ENCODE measurements at places on chromosomes 6 and 20.

GRCh38 chr20:60659240-60659639, 592.8 kb upstream of the CDH4 start:
- DNase-seq, result no peak

GRCh38 chr6:111522393-111523020, 39.5 kb upstream of the REV3L start:
- DNase-seq, result no peak

DNA sequence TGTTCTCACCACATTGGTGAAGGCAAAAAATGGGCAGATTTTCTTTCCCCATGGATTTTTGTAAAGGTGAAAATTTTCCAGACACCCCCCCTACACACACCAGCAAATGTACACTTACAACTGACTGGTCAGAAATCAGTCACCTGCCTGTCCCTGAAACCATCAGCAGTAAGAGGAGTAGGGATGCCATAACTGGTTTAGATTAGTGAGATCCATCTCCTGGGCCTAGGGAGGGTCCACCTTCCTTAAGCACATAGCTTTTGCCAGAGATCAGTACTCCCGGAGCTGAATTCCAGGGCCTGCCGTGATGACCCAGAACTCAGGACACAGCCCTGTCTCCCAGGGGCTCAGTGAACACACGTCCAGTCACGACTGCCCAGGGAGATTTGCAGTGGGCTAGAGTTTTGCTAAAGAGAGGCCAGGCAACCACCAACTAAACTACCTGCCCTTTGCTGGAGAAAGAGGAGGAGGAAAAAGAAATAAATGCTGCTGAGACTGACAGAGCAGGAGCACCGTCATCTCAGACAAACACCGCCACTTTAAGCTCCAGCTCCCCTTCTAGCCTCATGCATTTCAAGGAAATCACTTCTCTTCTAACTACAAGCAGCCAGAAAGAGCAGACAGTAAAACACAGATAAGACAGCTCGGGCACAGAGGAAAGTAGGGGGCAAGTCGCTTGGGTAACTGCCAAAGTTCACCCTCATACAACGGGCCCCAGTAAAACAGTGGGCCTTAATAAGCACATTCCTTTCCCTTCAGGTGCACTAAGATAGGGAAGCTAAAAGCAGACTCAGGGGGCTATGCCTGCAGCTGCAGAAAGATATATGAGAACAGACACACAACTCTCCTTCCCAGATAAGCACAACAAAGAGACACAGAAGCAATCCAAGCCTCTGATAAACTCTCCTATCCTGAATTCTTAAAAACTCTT, 82.6 kb upstream of the SPTLC3 start:
- DNase-seq, result no peak

DNA sequence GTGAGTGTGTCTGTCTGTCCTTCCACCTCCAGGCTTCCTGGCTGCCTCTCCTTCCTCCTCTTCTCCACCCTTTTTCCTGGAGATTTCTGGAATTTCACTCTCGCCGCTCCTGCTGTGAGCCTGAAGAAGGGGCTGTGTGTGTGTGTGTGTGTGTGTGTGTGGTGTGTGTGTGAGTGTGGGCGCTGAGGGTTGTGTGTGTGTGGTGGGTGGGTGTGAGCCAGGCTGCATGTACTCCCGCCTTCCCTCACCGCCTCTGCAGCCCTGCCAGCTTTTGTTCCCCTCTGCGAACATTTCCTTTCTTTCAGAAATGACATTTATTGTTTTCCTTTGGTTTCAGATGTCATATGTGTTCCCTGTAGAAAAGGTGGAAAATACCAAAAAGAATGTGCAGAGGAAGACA, 76.0 kb downstream of the SRC start:
- no peak for DNase-seq

DNA sequence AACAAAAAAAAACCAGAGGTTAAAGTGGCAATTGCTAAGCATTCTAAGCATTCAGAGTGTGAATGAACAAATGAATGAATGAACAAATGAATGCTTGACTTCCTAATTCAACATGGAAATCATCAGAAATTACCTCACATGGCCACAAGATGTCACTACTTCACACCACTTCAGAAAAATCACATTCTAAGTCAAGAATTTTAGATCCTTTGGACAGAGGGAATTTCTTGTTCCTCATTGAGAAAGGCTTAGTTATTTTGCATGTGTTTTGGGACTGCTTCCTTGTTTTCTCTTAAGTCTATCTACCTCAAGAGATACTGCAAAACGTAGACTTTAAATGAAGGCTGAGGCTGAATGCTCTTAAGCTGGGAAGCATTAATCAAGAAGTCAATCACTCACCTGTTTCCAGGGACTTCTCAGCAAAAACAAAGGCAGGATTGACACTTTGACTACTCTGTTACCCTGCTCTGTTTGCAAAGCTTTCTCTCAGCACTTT, 120.2 kb downstream of the MBOAT1 start:
- no peak for DNase-seq

- DNase-seq, result peak; percentile 85
These were observed 4.4 kb upstream of the RPS21 start for GRCh38 chr20:62382306-62383198.

- DNase-seq, result no peak
These were observed 14.5 kb upstream of the SIRPA start for GRCh38 chr20:1880529-1881239.

GRCh38 chr6:144886682-144887081, 601.5 kb downstream of the UTRN start:
- no peak for DNase-seq

GRCh38 chr6:127924440-127924839, 23.6 kb upstream of the THEMIS start:
- no peak for DNase-seq

GRCh38 chr20:57560554-57561355, at the start of gene PCK1:
PCK1 (plus strand) TSS chr20:57561110; CDS start chr20:57561412, 302 bp downstream.
- DNase-seq, result no peak

DNA sequence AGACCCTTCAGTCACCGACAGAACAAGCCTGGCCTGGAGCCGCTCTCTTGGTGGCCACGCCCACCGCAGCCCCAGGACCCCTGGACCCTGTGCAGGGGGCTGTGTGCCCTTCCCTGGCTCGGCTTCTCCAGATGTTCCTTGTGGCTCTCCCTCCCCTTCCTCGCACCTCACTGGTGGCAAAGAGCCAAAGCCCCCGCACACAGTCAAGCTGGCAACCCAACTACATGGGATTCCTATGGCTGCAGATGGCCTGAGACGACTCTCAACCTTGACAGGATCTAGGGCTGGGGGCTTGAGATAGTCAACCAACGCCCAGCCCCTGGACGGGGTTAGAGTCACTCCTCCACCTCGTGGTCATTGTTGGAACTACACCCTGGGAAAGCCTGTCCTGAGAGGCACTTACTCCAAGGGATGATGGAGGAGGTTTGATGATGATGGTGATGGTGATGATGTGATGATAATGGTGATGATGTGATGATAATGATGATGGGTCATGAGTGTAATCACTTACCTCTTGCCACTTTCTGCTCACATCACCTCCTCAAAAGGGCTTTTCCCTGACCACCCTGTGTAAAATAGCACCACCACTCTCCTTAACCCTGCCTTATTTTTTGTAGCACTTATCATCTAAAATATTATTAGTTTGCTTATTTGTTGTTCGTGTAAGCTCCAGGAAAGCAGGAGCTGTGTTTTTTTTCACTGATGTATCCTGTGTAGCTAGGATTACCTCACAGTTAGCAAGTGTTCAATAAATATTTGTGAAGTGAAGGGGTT, 278.4 kb downstream of the LRFN2 start:
- peak; percentile 68 for DNase-seq

GRCh38 chr20:40675599-40676221, 13.3 kb downstream of the MAFB start:
- DNase-seq, result no peak

DNA sequence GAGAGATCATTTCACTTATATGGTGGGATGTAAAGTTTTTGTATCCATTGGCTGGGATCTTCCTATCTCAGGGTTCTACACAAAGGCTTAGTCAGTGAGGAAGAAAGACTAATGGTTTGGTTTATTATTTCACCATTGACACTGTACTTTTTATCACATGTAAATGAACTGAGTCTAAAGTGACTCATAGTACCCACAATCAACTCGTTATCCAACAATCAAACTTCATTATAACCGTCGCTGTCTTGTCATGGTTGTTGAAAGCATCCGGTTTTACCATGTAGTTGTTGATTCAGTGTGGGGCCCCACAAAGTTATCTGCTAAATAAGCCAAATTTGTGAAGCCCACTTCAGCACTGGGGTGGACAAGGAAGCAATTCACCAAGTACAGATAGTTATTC, 55.8 kb upstream of the MTRF1L start:
- no peak for DNase-seq

- no peak for DNase-seq
These were observed 200.2 kb upstream of the EYA4 start for GRCh38 chr6:133040803-133041419.

DNA sequence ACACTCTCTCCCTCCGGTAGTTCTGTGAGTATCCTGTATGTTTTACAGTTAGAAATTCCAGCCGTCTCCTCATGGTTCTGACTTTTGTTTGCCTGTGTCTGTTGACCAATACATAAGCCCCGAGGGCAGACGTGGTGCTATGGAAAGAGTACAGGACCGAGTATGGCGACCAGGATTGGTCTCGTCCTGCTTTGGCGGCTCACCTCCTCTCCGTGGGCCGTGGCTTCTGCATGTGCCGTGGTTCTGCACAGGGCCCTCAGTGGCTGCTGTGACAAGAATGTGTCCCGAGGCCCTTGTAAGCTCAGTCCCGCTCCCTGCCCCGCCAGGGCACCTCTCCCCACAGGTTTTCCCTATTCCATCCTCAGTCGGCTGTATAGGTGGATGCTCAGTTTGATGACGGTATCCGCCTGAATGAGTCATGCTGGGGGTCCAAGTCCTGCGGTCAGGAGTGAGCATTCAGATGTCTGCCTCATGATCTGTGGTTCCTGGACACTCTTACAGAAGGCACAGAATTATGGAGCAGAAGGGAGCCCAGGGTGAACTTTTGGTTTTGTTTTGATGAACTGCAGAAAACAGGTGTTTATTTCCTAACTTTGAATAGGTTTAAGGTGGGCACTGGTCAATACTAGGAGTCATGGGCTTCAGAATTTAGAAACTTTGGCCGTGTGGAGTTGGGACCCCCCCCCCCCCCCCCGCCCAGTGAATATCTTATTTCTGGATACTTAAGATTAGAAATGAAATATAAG, 1.2 kb downstream of the ARFGAP1 start:
- peak; percentile 12 for DNase-seq

DNA sequence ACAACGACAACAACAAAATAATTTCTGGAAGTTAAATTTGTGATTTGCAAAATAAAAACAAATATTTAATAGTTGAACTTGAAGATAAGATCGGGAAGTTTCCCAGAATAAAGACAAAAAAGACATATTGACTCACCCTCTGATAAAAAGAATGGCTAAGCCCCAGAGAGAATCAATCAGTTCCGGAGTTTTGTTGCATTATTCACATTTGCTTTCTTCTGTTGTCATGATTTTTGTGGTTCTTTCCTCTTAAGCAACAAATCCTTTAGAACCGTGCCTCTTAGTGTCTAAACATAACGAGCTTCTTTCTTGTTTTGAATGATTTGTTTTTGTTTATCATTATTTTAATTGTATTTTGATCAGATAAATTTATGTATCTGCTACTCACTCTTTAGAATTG, 337.7 kb upstream of the PRND start:
- no peak for DNase-seq
